ENCODE measurements at places on chromosomes 5 and 9.

DNA sequence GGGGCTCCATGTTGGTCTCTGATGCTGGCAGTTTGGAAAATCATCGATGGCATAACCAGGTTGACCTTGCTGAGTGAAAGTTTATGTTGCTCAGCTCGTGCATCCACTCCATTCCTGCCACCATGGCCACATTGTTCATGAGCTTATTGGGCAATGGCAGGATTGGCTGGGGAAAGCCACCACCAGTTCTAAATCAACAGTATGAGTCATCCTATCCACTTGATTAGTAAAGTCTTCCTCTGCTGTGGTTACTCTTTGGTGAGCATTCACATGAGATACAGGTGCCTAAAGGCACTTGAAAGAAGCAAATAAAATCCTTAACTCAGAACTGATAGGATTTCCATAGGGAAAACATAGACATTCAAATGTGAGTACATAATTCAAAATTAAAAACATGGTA lies 131.8 kb upstream of the FBN2 start:
- no peak for DNase-seq

DNA sequence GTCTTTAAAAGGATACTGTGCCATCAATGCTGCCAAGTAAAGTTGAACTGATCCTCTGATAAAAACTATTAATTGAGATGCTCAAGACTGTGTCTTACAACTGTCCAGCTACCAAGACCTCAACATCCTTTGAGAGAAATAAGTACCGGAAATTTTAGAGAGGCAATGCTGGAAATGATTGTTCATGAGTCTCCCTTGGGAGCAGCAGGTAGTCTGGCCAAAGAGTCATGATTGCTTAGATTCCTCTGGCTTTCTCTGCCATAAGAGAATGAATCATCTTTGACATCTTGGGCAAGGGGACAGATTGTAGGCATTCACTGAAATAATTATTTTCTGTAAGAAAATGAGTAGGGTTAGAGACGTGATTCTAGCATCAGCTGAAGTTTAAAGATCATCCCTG lies 466.6 kb upstream of the DAB2 start:
- no peak for DNase-seq

GRCh38 chr9:71876106-71876505 lies 34.9 kb downstream of the ABHD17B start:
- no peak for DNase-seq

- DNase-seq = no peak
Observed at GRCh38 chr5:177085985-177086653, 596 bp upstream of the FGFR4 start.

DNA sequence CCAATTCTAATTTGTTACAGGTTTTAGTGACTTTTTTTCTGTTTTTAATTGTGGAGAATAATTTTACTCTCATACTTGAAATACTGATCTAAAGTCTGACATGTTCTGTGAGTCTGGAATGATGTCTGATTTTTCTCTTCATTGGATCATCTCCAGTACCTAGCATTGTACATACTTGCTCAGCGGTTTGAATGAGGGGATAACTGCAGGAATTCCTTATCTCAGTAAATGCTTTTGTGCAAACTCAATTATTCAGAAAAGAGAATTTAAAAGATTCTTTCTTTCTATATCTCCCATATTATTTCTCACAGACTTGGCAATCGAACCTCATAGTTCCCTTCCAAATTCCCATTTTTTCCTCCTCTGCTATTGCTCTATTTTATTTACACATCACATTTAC lies 397.9 kb upstream of the SGCD start:
- DNase-seq = no peak

DNA sequence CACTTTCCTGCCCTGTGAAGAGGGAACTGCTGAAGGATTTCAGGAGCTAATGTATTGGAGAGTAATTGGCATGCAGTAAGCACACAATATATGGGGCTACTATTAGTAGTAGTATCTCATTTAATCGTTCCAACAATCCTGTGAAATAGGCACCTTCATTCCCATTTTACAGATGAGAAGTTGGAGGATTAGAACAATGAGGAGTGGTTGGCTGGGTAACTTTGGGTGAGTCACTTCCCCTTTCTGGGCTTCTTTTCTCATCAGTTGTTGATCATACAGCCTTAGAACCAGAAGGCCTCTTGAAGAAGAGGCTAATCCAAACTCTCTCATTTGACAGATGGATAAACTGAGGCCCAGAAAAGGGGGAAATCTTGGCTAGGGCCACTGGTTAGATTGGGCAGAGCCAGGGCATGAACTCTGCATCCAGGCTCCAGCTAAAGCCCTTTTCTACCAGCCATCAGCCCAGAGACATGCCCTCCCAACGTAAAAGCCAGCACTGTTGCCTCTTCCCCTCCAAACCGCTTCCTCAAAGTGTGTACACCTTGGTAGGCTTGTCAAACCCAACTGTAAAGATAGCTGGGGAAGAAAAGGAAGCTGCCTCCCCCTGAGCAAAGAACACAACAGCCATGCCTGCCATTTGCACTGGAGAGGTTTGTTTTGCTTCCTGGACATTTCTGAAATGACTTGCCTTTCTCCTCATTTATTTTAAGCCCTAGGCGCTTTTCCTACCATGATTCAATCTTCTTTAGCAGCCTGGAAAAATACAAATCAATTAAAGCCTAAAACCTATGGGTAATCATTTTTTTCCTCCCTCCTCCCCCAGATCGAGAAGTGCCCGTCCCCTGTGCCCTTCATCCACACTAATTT lies 992 bp downstream of the SPACA9 start:
- DNase-seq = no peak

DNA sequence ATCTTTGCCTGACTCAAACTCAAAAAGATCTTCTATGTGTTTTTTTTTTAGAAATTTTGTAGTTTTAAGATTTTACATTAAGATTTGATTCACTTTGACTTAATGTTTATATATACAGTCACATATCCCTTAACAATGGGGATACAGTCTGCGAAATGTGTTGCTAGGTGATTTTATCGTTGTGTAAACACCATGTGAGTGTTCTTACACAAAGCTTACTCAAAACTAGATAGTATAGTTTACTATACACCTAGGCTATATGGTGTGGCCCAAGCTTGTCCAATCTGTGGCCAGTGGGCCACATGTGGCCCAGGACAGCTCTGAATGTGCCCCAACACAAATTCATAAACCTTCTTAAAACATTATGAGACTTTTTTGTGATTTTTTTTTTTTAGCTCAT lies 131.9 kb downstream of the CWC27 start:
- DNase-seq = no peak

DNA sequence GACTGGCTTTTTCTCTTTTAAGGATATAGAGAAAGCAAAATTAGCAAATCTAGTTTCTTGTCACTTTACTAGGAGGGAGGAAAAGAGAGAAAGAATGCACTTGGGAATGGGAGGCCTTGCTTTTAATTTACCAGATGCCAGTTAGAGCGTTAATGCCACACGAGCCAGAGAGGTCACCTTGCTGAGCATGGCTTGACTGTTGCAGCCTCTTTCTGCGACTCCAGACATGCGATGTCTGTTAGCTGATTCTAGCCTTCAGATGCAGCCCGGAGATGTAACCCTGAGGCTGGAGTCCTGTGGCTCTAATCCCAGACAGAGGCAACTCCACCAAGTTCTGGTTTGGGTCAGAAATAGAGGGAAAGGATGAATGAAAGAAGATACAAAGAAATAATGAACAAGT lies 152.5 kb downstream of the TRIO start:
- DNase-seq = no peak

All from NCI-H526 treated with DMSO at 0.1 percent for 48 hours (cell line).